Stimulated activated CD4-positive, alpha-beta T cell treated with anti-CD3 and anti-CD28 coated beads, Interleukin-15, amount 100 ng/mL, for 48 hours (primary cell): ENCODE measurements at places on chromosomes 1 and 21.

DNA sequence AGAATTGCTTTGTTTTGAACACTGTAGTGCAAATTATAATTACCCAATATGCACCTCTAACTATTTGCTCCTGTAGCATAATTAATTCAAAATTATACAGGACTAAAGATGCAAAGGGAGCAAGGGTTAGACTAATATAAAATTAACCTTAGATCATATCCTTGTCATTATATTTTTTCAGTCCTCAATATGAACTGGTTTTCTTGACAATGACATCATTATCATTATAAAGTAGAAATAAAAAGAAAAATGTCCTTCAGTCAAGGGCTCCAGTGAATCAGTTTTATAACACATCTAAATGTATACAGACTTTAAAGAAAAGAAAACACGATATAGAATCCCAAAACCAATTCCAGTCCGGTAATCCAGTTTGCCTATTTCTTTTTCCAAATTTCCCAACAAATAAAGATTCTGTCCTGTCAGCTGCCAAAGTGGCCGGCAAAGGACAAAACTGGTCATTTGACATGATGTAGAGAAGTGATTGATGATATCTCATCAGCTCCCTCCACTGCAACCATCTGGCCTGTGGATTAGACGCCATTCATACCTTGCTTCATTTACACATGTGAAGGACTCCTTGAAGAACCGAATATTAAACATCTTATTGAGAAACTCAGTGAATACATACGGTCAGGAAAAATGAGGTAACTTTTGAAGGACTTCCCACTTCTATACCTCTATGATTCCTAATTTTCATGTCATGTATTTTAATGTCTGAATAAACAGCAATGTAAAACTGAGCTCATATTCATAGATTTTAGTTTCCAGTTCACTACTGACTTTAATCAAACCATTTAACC is 15.5 kb downstream of the DPYD start:
- DNase-seq, result no peak

- DNase-seq, result no peak
These were observed 11.6 kb downstream of the NTNG1 start for GRCh38 chr1:107152395-107152794.

DNA sequence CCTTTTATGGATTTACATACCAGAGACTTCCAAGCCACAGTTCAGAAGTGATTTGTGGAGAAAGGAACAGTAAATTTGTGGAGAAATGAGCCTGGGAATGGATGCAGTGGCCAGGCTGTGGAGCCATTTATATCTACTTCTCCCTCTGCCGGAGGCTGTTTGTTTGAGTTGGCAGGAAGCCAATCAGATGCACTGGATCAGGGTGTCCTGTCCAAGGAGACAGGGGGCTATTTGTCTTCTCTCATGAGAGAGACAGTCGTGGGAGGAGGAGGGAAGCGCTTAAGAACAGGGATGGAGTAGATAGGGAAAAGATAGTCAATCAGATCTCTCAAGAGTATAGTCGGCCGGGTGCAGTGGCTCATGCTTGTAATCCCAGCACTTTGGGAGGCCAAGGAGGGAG is 2.8 kb upstream of the HAPLN2 start:
- DNase-seq, result no peak

DNA sequence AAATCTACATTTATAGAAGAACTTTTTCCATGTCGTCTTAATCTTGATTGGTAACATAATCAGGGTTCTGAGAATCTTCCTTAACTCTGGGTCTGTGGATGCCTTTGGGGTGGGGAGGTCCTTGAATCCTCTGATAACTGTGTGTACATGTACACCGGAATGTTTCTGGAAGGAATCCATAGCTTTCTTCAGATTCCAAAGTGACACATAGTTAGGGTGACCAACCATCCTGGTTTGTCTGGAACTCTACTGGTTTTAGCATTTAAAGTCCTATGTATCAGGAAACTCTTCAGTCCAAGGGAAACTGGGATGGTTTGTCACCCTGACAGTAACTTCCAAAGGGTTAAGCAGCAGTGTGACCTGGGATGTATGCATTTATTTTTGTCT is 16.8 kb downstream of the STRIP1 start:
- no peak for DNase-seq

DNA sequence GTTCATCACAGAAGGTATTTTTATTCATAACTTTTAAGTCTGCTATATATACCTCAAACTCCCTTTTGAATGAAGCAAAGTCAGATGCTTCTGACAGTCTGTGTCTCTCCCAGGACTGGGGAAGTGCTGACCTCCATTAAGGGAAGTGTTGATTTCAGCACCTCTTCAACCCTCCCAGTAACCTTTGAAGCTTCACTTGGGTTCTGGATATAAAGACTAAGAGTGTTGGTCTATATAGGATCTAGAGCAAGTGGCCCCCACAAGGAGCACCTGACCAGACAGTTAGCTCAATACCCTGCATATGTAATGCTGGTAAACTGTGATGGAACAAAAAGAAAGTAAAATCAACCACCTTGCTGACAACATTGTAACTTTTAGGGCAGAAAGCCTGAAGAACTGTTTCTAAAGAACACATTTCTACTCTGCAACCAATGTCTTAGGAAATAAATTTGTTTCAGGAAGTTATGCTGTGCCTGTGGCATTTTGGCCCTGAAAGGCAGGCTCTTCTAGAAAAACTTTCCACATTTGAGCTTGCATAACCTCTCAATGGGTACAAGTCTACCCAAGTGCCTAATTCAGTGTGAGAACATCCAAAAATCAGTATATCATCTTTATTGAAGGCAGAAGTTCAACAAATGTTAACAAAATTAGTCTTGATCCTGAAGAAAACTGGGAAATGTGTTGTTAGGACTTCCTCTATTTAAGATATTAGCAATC is 865 bp upstream of the PTPN22 start:
- no peak for DNase-seq

DNA sequence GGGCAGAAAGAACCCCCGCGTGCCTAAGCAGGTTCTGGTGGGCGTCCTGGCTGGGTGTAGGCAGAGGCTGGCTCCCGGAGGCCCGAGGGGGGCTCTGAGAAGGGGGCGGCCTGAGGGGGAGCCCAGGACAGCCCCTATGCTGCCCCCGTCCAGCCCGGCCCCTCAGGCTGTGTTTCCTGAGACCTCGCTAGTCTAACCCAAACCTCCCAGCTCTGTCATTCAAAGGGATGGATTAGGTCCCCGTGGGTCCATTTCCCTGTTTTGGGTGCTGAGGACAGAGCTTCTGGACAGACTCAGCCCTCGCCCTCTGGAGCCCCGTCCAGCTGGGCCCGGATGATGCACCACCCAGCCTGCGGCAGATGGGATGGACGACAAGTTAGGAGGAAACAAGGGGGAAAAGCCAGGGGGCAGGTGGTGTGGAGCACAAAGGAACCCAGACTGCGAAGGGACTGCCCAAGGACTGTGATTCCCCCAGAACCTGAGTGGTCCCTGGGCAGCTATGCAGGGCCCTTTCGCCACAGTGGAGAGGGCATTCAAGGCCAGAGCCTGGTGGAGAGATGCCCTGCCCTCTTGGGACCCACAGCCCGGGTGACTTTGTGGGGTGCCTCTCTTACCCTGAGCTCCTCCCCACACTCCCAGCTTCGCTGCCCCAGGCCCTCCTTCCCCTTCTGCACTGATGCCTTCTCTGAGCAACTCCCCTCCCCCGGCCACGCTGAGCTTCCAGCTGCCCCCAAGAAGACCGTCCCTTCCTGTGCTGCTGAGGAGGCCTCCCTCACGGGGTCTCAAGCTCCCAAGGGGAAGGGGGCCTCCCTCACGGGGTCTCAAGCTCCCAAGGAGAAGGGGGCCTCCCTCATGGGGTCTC is 2.8 kb downstream of the HES4 start:
- no peak for DNase-seq

GRCh38 chr21:40846103-40846502 is 855 bp downstream of the DSCAM start:
- DNase-seq, result no peak

DNA sequence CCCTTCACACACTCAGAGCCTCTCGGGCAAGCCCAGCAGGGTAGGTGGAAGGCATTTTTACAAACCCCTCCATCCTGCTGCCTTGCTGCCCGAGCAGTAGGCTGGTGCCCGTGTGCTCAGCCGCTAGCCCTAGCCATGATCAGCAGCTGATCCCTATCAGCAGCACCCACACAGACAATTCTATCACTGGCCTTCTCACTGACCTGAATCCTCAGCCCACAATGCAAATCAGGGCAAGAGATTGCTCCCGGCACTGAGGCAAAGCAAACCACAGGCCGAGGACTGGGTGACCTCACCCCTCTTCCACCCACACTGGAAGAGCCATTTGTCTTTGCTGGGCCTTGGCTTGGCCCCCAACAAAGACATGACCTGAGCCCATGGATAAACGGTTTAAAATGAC is 895 bp upstream of the PDZK1 start:
- DNase-seq, result no peak

- no peak for DNase-seq
These were observed 473.0 kb upstream of the ADGRL2 start for GRCh38 chr1:81327743-81328142.

DNA sequence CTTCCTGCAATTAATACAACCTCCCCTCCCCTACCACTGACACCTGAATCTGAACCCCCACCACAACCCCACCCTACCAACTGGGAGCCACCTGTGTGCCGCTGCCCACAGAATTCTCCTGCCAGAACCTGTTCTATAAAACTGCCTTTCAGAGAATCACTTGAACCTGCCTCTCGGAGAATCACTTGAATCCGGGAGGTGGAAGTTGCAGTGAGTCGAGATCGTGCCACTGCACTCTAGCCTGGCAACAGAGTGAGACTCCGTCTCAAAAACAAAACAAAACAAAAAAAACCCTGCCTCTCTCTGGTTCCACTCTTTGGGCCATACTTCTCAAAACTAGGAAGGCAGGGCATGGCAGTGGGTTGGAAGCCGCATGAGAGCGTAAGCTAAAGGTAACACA is 5.7 kb downstream of the URB1 start:
- DNase-seq, result no peak

- no peak for DNase-seq
These were observed 20.8 kb upstream of the ECE1 start for GRCh38 chr1:21311016-21311415.

GRCh38 chr1:57616921-57617320 is 193.1 kb upstream of the DAB1 start:
- no peak for DNase-seq

DNA sequence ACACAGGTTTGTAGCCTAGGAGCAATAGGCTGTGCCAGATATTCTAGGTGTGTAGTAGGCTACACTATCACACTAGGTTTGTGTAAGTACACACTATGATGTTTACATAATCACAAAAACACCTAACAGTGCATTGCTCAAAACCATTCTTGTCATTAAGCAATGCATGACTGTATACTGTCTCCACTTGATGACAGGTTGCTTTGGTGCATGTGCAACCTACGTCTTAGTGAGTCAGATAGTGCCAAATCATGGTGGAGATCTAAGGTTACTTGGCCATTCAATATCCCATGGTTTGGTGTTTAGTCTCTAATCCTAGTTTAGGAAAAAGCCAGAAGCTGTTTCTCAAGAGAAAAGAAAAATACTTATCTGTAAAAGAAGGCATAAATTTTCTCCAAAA is 181.1 kb downstream of the KCNK2 start:
- no peak for DNase-seq

DNA sequence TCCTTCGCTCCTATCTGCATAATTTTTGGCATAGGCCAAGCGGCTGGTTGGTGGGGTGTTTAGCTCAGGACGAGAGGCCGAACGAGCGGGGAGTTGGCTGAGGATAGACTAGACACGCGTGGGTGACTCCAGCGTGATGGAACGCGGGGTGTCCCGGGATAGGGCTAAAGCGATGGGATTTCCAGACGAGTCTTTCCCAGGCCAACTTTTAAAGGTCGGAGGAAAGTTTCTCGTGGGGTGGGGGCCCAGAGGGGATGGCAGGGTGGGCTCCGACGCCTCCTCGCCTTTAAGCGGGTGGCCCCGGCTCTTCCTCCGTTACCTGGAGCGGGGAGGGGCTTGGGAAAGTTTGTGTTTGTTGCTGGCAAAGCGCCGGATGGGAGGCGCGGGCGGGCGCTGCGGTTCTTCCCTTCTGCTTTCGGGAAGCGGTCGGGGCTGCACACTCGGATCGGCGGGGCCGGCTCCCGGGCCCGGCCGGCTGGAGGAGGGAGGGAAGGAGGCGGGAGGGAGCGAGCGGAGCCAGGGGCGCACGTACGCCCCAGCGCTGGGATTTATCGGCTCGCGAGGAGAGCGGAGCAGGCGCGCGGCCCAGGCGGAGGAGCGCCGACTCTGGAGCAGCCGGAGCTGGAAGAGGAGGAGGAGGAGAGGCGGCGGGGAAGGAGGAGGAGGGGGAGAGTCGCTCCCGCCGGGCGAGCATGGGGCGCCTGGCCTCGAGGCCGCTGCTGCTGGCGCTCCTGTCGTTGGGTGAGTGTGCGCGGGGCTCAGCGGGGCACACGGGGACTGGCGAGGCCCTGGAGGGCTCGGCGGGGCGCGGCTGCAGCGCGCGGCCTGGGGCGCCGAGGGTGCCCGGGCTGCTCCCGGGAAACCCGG is at the start of gene PTGFRN:
PTGFRN (plus strand) TSS at position 405 of the 867 bp plus-strand sequence; CDS start at position 693, 288 bp downstream.
- DNase-seq, result peak; percentile 6

GRCh38 chr1:1167398-1167821 is 6.3 kb upstream of the TTLL10 start:
- DNase-seq, result no peak

- DNase-seq, result no peak
These were observed 210.7 kb upstream of the EDN2 start for GRCh38 chr1:41695118-41695745.

DNA sequence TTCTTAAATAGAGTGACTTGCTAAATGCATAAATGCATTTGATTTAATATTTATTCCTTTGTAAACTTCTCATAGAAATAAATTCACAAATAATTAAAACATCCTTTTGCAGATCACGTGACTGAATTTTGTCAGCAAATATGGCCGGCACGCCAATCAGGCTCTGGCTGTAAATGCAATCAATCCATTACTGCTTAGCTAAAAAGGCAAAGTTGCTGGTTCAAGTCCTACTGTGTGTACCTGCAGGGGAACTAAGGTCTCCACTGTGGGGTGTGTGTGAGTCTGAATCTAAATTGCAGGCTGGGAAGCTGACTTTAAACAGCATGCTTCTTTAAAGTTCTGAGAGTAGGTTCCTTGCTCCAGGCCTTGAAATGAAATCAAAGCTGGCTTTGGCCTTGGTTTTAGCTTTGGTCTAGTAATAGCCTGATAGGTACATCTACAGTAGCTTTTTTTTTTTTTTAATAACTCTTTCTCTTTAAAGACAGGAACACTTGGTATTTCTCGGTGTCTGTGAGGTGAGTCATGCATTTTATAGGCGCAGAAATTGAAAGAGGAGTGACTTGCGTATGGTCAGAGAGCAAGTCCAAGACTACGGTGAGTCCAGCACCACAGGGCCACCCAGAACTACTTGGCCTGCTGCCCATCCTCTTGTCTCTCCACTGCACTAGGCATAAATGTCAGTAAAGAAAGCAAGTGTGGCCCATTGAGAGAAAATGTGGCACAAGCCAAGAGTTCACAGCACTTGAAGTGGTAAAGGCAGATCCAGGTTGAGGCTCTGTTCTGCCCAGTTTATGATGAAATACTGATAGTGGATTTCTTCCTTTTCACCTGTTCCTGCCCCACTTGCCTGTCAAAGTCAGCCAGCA is 36.2 kb upstream of the LYST start:
- DNase-seq, result no peak
